Lung microvascular endothelial cell (primary cell): ENCODE measurements at places on chromosomes 6 and 20. TPM values are rescaled to one million over a fixed set of nuclear protein-coding genes. Genes with fewer than 3 reads are reported as not detected.

Gene ALDH5A1
- total RNA-seq: 0.44 and 1.4 TPM in 2 replicates

Gene GPR6
- not detected in 2 replicates for total RNA-seq

Gene ADGRB3
- not detected in 2 replicates for total RNA-seq

Gene KCNK5
- under 0.01 TPM in 1 of 2 replicates, not detected in the other for total RNA-seq

Gene OLIG3
- not detected in 2 replicates for total RNA-seq

Gene AIF1
- total RNA-seq: not detected in 2 replicates

Gene HM13
- 31.6 and 37.9 TPM in 2 replicates for total RNA-seq

Gene PAX1
- total RNA-seq: not detected in 2 replicates

Gene L3MBTL1
- 1.5 and 2.6 TPM in 2 replicates for total RNA-seq

Gene TCF15
- total RNA-seq: 0.60 and 0.87 TPM in 2 replicates

Gene MAS1
- total RNA-seq: not detected in 2 replicates

Gene CRNKL1
- 17.7 and 30.6 TPM in 2 replicates for total RNA-seq

Gene CNR1
- total RNA-seq: under 0.01 TPM in 2 replicates

Gene HNF4A
- total RNA-seq: not detected in 2 replicates

Gene OR2J3
- not detected in 2 replicates for total RNA-seq

Gene RIMS1
- total RNA-seq: 25.7 and 51.8 TPM in 2 replicates

Gene LY6G6C
- not detected in 2 replicates for total RNA-seq

Gene GHRH
- total RNA-seq: not detected in 2 replicates

Gene MTCH1
- 183 and 192 TPM in 2 replicates for total RNA-seq

Gene ARFGEF3
- 1.8 and 2.0 TPM in 2 replicates for total RNA-seq

Gene GJA10
- not detected in 2 replicates for total RNA-seq

Gene PBOV1
- total RNA-seq: not detected in 2 replicates

Gene ULBP3
- total RNA-seq: 2.4 and 4.8 TPM in 2 replicates

Gene ECT2L
- total RNA-seq: under 0.01 TPM in 1 of 2 replicates, not detected in the other

Gene FAM83D
- total RNA-seq: 24.2 TPM in 2 replicates

Gene ZNF343
- 4.6 and 7.3 TPM in 2 replicates for total RNA-seq

Gene GSTA1
- not detected in 2 replicates for total RNA-seq

Gene EYA4
- total RNA-seq: 0.22 and 0.40 TPM in 2 replicates

Gene HLA-F
- 7.4 and 10.5 TPM in 2 replicates for total RNA-seq

Gene WASF1
- 6.8 and 8.7 TPM in 2 replicates for total RNA-seq

Gene PDCD2
- total RNA-seq: 49.0 and 50.1 TPM in 2 replicates

Gene PHACTR3
- total RNA-seq: 1.6 and 3.1 TPM in 2 replicates

Gene EPM2A
- 5.0 and 10.5 TPM in 2 replicates for total RNA-seq

Gene HLA-DQB2
- not detected in 2 replicates for total RNA-seq

Gene LY6G6F
- total RNA-seq: not detected in 2 replicates

Gene ABHD16B
- not detected in 2 replicates for total RNA-seq

Gene ARMC12
- 0.22 and 0.40 TPM in 2 replicates for total RNA-seq
